ENCODE measurements at places on chromosomes 16 and 17. TPM values are rescaled to one million over a fixed set of nuclear protein-coding genes. Genes with fewer than 3 reads are reported as not detected.

The HAP1 gene
- total RNA-seq, result 1.7 TPM

The RASL10B gene
- 26.1 TPM for total RNA-seq

The ADAM11 gene
- total RNA-seq, result 1.9 TPM

The PPY gene
- not detected for total RNA-seq

The FOXN1 gene
- not detected for total RNA-seq

The KCNH4 gene
- total RNA-seq, result not detected

The KRT31 gene
- not detected for total RNA-seq

The CEP295NL gene
- 0.97 TPM for total RNA-seq

The ARL6IP1 gene
- total RNA-seq, result 316 TPM

The POLR2C gene
- total RNA-seq, result 72.0 TPM

The MFSD11 gene
- total RNA-seq, result 28.8 TPM

The PRR29 gene
- total RNA-seq, result 6.1 TPM

The SLC52A1 gene
- total RNA-seq, result 0.25 TPM

The KRT20 gene
- total RNA-seq, result not detected

The PSMD11 gene
- total RNA-seq, result 167 TPM

The MAPK7 gene
- total RNA-seq, result 37.7 TPM

The OR4D1 gene
- total RNA-seq, result 0.08 TPM

The DNASE1 gene
- total RNA-seq, result 24.4 TPM

The MT4 gene
- not detected for total RNA-seq

The GPRC5B gene
- total RNA-seq, result 49.7 TPM

The DNAI2 gene
- total RNA-seq, result not detected

The ADAD2 gene
- total RNA-seq, result not detected

The RAMP2 gene
- 5.1 TPM for total RNA-seq

The SOCS1 gene
- 6.9 TPM for total RNA-seq

The LLGL2 gene
- 108 TPM for total RNA-seq

The PERCC1 gene
- total RNA-seq, result not detected

The FGF11 gene
- total RNA-seq, result 8.8 TPM

The CACNB1 gene
- total RNA-seq, result 13.2 TPM

The CMTM2 gene
- total RNA-seq, result not detected

The MYH8 gene
- not detected for total RNA-seq

The USP6 gene
- total RNA-seq, result 0.13 TPM

The BAIAP3 gene
- 39.8 TPM for total RNA-seq

The SCGB1C2 gene
- not detected for total RNA-seq

The ZNF423 gene
- 28.4 TPM for total RNA-seq

The HNF1B gene
- 28.8 TPM for total RNA-seq

The PLXDC1 gene
- total RNA-seq, result 15.5 TPM

The LPCAT2 gene
- 4.8 TPM for total RNA-seq

The SLC2A4 gene
- total RNA-seq, result 2.2 TPM

The KREMEN2 gene
- total RNA-seq, result 8.8 TPM

The NXPH3 gene
- total RNA-seq, result 2.7 TPM

The SPNS3 gene
- total RNA-seq, result not detected

The CDH3 gene
- total RNA-seq, result 79.6 TPM

The CACNG3 gene
- not detected for total RNA-seq

The CES5A gene
- total RNA-seq, result not detected

The SGCA gene
- 0.51 TPM for total RNA-seq

The CPD gene
- 73.5 TPM for total RNA-seq

The TP53TG3B gene
- total RNA-seq, result not detected
